ENCODE measurements at places on chromosomes 2 and 18. TPM values are rescaled to one million over a fixed set of nuclear protein-coding genes. Genes with fewer than 3 reads are reported as not detected.

GRCh38 chr2:68483011-68483410, 15.6 kb downstream of the APLF start:
- peaks cover 4% of the 10 kb centered on the region for H3K4me1 ChIP-seq
- no peak for DNase-seq
- no peak overlapping the region for H3K4me3 ChIP-seq
- no peak overlapping the region for H3K27ac ChIP-seq

- H3K4me3 ChIP-seq, result no peak overlapping the region
- no peaks in the 10 kb centered on the region for H3K4me1 ChIP-seq
- peaks cover 2% of the 10 kb centered on the region for H3K36me3 ChIP-seq
- DNase-seq, result no peak
These were observed 183.7 kb upstream of the ZFP36L2 start for GRCh38 chr2:43410055-43410604.

- H3K36me3 ChIP-seq, result no peaks in the 10 kb centered on the region
- peak overlapping the region; percentile 73 for H3K4me3 ChIP-seq
- H3K4me1 ChIP-seq, result peaks cover 17% of the 10 kb centered on the region
- DNase-seq, result no peak
- no peak overlapping the region for H3K27ac ChIP-seq
These were observed 683 bp upstream of the TBC1D8 start for GRCh38 chr2:101151859-101152271.

Gene HOXD3
- not detected for total RNA-seq
